ENCODE measurements at places on chromosomes 5 and 9.

- no peak for DNase-seq
These were observed 32.1 kb downstream of the TRMO start for GRCh38 chr9:97889941-97890887.

DNA sequence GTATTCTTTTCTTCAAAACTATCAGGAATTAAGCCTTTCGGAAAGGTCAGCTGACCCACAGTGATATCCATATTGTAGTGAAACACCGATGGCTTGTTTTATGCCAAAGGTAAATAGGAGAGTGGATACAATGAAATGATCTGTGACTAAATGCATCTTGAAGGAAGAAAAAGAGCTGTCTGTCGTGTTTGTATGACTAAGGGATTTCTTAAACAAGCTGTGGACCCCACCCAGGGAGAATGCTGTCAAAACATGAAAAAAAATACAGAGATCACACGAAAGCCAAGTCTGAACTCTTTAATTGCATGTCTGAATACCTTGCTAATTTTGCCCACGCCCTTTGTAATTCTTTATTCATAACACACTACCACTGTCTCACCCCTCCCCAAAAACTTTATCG lies 286.4 kb upstream of the WWC1 start:
- DNase-seq, result no peak

GRCh38 chr9:135821733-135822373 lies 85.5 kb downstream of the CAMSAP1 start:
- no peak for DNase-seq

- DNase-seq, result peak; percentile 30
These were observed 217.8 kb upstream of the TLE4 start for GRCh38 chr9:79353856-79354520.

DNA sequence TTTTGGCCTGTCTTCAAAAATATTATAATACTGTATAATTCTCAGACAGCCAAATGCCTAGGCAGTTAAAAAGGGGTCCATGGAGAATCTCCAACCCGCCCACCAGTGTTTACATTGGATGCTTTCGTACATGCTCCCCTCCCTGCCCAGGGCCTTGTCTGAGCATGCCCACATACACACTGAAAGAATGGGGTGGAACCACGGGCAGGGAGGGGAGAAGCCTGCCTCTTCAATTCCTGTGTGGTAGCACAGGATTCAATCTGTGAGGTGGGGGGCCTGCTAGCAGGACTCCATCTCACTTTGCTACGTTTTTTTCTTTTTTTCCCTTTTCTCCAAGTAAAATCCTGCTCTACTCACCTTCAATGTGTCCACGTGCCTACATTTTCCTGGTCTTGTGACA lies 314.7 kb upstream of the GRAMD2B start:
- DNase-seq, result no peak

DNA sequence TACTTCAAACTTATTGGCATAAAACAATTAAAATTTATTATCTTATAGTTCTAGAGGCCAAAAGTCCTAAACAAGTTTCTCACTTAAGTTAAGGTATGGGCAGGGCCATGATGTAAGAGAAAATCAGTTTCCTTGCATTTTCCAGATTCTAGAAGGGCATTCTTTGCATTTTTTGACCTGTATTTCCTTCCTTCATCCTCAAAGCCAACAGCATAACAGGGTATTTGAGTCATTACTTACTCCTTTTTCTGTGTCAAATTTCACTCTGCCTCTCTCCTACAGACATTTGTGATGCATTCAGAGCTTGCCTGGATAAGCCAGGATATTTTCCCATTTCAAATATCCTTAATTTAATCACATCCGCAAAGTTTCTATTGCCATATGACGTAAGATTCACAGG lies 1499.0 kb downstream of the EFNA5 start:
- no peak for DNase-seq

- DNase-seq, result no peak
These were observed 7.4 kb downstream of the ADAM19 start for GRCh38 chr5:157568222-157568621.

- DNase-seq, result no peak
These were observed 6.9 kb upstream of the CARD9 start for GRCh38 chr9:136380381-136380780.

GRCh38 chr9:117720066-117720465 lies 15.9 kb downstream of the TLR4 start:
- DNase-seq, result no peak
